ENCODE measurements at places on chromosomes 3 and 15.

DNA sequence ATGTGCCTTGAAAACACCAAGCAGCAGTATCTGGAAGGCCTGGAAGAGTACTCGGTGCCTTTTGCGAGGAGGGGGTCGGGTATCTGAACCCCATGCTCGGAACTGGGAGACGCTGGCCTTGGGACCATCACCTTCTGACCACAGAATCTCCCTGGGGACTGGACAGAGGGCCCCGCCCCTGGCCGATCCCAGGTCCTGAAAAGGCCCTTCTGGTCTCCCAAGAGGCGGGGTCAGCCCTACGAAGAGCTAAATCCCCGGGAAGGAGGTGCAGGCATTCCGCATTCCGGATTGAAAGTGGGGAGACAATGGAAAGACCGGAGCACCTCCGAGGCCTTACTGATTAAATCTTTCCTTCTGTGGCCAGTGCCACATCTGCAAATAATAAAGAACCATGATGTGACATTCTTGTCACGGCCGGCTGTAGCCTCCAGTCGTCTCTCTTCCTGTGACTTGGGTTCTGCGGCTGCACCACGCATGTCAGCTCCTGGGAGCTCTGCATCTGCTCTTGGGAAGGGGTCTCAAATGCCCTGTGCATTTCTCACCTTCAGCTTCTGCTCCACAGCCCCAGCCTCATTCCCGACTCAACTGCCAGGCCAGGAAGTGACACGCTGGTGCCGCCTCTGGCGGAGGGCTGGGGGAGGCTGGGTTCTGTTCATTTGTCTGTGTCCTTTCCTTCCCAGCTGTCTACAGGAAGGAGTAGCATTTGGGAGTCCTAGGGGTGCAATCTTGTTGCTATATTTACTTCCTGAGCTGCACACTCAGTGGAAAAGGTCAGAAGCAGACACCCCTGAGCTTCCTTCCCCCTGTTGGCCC lies 173.5 kb downstream of the KLF13 start:
- no peak for DNase-seq

GRCh38 chr3:118810499-118811035 lies 224.1 kb downstream of the IGSF11 start:
- no peak for DNase-seq

DNA sequence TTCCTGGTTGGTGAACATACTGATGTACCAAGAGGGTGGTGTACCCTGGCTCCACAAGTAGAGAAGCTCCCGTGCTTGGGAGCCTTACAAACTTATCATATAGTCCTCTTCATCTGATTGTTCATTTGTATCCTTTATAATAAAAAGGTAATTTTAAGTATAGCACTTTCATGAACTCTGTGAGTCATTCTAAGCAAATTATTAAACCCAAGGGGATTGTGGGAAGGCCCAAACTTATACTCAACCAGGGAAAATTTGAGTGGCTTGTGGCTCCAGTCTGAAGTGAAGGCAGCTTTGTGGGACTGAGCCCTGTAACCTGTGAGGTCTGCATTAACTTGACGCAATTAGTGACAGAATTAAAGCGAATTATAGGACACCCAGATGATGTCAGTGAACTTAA lies 29.0 kb downstream of the TTBK2 start:
- DNase-seq, result no peak

GRCh38 chr3:11568503-11569155 lies 75.1 kb downstream of the VGLL4 start:
- DNase-seq, result peak; percentile 61

GRCh38 chr3:105375750-105376511 lies 9.2 kb downstream of the ALCAM start:
- DNase-seq, result no peak

- DNase-seq, result no peak
Observed at GRCh38 chr3:143078883-143079282, 40.7 kb upstream of the CHST2 start.

DNA sequence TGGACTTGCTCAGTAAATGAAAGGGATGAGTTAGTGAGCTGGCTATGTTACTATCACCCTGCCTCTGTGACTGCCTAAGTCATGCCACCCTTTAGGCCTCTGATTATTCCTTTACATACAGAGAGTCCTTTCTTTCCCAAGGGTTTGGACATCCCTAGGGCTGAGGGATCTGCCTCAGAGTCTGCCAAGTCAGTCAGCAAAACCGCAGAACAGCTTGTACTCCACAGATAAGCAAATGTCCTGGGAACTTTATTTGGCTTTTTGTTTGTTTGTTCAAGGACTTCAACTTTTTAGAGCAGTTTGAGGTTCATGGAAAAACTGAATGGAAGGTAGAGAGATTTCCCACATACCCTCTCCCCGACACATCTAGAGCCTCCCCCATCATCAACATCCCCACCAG lies 82.6 kb upstream of the TRIM42 start:
- no peak for DNase-seq

DNA sequence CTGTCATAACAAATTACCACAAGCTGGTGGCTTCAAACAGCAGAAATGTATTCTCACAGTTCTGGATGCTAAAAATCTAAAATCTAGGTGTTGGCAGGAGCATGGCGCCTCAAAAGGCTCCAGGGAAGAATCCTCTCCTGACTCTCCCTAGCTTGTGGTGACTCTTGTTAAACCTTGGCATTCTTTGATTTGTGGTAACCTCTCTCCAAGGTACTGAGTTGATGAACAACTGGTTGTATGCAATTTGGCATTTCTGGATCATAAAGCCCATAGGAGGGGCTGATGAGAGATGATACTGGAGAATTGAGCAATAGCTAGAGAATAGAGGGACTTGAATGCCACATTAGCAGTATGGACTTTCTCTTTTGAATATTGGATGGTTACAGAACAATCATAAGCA lies 821.8 kb downstream of the TBL1XR1 start:
- DNase-seq, result no peak

DNA sequence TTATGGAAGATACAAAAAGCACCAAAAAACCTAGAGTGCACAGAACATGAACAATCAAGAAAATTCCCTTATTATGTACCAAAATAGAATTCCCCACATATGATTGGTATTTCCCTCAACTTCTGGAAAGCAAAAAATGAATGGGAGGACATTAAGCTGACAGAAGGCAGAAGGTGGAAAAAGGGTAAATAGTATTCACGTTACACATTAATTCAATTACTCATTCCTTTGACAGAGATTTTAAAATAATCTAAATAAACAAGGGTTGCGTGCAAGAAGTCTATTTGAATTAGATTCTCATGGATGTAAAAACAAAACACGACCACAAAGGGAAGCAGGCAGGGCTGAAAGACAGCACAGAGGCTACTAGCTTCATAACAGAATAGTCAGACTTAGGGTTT lies 260.5 kb upstream of the ZPLD1 start:
- no peak for DNase-seq

GRCh38 chr3:12247411-12247810 lies 41.5 kb upstream of the PPARG start:
- DNase-seq, result no peak

DNA sequence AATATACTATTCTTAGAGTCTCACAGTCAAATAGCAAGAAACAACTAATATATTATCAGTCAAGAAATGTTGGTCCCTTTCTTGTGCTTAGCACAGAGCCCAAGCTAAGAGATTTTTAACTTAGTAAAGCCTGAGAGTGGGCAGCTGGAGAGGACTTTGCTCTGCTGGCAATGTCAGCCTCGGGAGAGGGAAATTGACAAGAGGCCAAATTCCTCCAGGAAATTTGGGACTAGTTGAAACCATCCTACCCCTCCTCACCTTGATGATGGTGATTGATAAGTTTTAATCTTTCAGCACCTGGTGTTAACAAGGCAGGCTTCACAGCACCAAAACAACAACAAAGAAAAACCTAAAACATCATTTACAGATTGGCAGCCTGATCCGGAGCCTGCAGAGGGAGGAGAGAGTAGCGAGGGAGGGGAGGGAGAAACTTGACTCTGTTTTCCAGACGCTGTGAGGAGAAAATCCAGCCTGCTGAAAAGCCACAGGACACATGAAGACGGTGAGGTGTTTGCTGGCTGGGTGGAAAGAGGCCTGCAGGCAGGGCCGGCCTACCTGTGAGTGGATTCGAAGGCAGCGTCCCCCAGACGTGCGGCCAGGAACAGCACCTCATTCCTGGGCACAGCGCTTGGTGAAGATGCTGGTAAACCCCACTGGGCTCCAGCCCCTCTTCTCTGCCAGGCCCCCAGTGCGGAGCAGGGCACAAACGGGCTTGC lies 150.9 kb downstream of the LRRC28 start:
- peak; percentile 50 for DNase-seq

- DNase-seq, result no peak
Observed at GRCh38 chr15:82855286-82856100, 46.1 kb downstream of the WHAMM start.

DNA sequence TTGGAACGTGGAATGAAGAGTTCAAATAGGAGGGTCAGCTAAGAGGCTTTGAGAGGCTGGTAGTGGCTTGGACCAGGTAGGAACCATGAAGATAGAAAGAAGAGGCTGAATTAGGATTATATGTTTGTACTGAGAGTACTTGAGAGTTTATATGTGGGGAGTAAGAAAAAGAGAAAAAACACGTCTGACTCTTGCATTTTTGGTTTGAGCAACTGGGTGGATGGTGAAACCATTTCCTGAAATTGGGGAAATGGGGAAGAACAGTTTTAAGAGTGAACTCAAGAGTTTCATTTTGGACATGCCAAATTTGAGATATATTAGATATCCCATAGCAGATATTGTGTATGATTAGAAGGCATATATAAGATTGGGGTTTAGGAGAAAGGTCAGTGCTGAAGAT lies 92.9 kb upstream of the TNIK start:
- DNase-seq, result no peak

GRCh38 chr3:45593708-45594601 lies 596 bp upstream of the LIMD1 start:
- peak; percentile 97 for DNase-seq

DNA sequence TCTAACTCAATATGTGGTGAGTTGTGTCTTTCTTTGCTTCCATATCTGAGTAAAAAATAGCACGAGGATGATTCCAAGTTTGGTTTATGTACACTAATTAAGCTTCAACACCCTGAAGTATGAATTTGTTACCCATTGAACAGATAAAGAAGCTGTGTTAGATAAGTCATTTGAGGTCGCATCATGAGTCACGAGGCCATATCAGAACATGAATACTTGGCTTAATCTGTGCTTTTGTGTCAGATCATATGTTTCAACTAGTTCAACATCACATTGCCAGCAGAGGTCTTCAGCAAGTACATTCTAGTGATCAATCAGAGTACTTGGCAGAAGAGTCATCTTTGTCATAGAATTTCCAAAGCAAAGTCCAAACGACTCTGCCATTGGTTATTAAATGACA lies 26.3 kb upstream of the MITF start:
- DNase-seq, result no peak

DNA sequence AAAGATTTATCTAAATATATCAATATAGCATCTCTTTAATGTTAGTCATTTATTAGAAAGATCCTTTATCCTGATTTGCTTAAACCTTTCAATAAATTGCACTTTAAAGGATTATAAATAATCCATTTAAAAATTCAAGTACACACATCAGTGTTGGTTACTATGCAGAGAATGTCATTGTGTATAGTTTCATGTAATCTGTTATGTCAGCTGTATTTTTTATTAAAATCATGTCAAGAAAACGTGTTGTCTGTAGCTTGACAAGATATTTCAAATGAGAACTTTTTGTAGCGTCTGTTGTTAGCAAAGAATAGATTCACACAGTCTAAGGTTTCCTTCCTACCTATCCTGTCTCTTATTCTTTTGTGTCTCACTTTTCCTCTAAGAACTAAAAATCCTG lies 7.8 kb downstream of the PDHB start:
- no peak for DNase-seq

DNA sequence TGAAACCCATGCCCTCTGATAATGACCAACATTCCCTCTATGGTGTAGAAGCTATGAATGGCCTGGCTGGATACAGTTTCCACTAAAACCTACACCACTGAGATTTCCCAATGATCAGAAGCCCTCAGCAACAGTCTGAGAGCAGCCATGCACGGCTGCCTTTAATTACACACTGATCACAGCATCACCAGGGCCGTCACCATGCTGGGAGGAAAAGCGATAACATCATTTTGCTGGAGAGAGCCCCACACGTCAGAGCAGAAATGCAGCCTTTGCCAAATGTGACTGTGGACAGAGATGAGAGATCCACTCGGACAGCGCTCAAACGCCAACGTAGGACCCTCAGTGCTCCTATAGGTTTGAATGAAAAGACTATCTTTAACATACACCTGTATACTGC lies 135.0 kb downstream of the XXYLT1 start:
- no peak for DNase-seq

DNA sequence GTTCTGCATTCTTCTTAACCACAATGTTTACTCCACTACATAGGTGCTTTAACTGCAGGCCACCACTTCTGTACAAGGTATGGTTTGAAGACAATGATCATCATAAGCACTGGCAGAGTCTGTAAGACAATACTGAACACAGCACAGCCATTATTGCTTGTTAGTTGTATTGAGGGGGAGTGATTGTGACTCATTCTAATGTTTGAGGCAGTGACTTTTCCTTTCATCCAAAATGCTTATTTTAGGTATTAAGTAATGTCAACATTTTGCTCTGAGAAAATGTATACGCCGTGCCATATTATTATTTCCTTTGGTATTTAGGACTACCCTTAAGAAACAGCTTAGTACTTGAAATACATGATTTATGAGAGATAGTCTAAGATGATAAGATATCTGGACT lies 618.2 kb upstream of the ZNF717 start:
- no peak for DNase-seq

Data from H7 (cell line).